ENCODE measurements at places on chromosomes 16 and 17.

GRCh38 chr17:62824290-62825131 is 16.4 kb upstream of the MARCHF10 start:
- DNase-seq: no peak

DNA sequence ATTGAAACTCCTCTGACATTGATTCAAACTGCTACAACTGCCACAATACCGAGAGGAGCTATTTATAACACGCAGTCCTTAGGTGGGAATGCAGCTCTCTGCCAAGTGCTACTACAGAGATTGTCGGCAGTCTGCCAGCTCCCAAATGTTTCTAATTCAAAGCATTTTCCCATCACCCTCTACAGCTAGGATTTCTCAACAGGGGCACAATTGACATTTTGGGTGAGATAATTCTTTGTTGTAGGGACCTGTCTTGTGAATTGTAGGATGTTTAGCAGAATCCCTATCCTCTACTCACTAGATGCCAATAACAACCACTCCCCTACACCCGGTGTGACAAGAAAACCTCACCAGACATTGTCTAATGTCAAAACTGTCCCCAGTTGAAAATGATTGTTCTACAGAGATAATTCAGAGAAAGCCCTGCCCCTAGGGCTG is 7.8 kb upstream of the N4BP1 start:
- no peak for DNase-seq

- no peak for DNase-seq
These were observed 73.3 kb downstream of the XYLT1 start for GRCh38 chr16:17397499-17397891.

GRCh38 chr16:56263711-56264608 is 72.7 kb downstream of the GNAO1 start:
- no peak for DNase-seq

- no peak for DNase-seq
These were observed 27.0 kb upstream of the MPRIP start for GRCh38 chr17:17015230-17015629.

GRCh38 chr16:89099905-89100304 is 6.3 kb downstream of the ACSF3 start:
- no peak for DNase-seq

GRCh38 chr16:84911486-84912216 is 91.9 kb downstream of the CRISPLD2 start:
- DNase-seq: no peak

DNA sequence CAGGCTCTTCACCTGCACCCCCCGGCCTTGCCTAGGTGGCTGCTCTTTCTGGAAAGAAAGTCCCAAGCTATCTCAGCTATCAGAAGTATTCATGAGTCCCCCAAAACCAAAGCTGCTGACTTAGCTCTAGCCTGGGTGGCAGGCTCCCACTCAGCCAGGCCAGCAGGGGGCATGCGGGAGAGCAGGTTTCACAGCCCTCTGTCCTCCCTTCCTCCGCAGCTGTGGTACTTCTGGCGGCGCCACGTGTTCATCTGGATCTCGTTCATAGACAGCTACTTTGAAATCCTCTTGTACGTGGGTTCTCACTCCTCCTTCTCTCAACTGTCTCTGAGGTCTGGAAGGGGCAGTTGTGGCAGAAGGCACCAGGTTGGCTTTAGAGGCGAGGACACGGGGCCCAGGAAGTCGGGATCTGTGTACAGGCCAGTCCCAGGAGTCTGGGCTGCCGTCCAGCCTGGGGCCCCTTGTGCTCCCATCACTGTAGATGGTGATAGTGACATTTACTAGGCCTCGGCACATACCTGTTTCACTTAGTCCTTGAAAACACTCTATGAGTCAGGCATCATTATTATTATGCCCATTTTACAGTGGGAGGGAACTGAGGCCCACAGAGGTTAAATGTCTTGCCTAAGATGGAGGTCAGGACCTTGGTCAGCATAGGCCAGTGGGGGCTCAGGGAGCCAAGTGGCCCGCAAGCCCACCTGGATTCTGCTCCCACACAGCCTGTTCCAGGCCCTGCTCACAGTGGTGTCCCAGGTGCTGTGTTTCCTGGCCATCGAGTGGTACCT is 12.9 kb downstream of the TRPV2 start:
- no peak for DNase-seq

DNA sequence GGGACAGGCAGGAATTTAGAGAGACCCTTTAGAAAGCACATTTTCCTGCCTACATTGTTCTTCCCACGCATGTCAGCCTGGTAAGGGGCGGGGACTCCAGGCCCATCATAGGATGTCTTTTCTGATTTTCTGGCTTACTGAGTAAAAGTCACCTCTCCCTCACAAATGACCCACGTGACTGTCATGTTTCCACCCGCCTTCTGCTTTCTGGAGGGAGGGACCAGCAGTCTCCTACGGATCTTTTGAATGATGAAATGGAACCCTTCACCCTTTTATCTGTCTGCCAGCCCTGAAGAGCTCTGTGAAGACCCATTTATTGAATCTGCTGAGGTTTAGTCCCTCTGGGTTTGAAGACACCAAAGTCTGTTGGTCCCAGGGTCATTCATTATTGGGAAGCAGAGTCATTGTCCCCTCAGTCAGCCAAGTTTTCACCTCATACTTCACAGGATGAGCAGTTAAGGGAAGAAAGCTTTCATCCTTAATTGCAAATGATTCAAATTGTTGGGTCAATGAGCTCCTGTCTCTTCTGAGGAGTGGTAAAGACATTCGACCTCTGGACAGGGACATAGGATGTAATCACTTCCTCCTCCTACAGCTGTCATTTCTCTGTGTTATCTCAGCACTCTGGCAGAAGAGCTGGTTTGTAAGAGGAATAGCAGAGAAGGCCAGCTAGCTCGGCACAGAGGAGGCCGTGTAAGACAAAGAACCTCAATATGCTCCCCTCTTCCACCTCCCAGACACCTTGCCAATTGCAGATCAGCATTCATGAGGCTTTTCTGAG is 446.1 kb downstream of the HS3ST3B1 start:
- DNase-seq: no peak

- DNase-seq: no peak
These were observed 19.2 kb downstream of the PGS1 start for GRCh38 chr17:78397681-78398101.

- no peak for DNase-seq
These were observed 5.4 kb upstream of the KLHL11 start for GRCh38 chr17:41870627-41871026.

- no peak for DNase-seq
These were observed 1.0 kb upstream of the RRAD start for GRCh38 chr16:66926171-66926947.

- no peak for DNase-seq
These were observed 8.0 kb upstream of the GINS2 start for GRCh38 chr16:85696781-85697180.

GRCh38 chr16:80375973-80376372 is 164.8 kb upstream of the DYNLRB2 start:
- DNase-seq: no peak

- DNase-seq: no peak
These were observed 53.7 kb upstream of the LGALS9 start for GRCh38 chr17:27577121-27577761.

DNA sequence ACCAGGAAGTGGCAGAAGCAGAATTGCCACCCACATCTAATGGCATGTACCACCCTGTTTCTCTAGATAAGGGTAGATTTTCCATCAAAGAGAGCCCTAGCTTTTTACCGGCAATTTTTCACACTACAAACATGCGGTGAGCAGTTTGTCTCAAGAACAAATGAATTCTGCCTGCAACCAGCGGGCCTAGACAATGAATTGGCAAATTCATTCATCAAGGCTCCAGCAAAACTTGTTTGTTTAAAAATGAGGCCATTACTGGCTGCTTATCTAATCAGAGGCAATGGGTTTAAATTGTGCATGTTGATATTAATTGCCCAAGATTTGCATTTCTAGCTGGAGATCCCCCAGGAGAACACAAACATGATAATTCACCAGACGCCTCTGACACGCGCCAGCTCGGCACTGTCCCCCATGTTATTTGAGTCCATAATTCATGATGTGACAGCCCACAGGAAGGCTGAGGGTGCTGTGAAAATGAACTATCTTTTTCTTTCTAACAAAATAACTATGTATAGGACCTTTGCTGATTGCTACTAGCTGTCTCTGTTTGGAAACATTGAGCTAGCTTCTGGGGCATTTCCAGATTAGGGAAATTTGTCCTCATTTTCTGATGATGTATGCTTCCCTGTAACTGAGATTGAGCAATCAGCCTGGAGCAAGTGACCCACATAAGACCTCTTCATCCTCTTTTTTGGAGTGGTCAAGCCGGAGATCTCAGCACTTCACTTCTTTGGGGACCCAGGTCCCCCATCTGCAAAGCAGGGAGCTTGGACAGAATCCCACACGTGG is 80.8 kb downstream of the CNGB1 start:
- DNase-seq: no peak

- no peak for DNase-seq
These were observed 473.2 kb downstream of the RBFOX1 start for GRCh38 chr16:7805686-7806396.

GRCh38 chr17:77364381-77364911 is 223.7 kb downstream of the SEC14L1 start:
- DNase-seq: no peak
